ENCODE measurements at places on chromosomes 16 and 17.
A peak's percentile ranks its signal among the peaks of the same experiment; 100 is the strongest.

DNA sequence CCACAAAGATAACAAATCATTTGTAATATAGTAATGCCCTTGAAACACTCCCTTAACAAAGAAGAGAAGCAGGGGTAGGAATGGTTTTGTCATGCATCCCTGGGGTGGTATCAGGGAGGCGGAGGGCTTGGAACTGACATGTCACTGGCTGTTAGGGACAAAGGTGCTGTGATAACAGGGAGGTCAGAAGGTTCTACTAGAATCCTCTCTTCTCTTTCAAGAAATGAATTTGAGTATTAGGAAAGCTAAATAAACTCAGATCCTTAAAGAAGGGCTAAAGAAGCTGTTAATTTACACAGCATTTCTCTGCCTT is 65.4 kb upstream of the ADAMTS18 start:
- DNase-seq, result no peak

GRCh38 chr16:69827524-69827923 is 65.4 kb downstream of the WWP2 start:
- DNase-seq, result peak; percentile 51

DNA sequence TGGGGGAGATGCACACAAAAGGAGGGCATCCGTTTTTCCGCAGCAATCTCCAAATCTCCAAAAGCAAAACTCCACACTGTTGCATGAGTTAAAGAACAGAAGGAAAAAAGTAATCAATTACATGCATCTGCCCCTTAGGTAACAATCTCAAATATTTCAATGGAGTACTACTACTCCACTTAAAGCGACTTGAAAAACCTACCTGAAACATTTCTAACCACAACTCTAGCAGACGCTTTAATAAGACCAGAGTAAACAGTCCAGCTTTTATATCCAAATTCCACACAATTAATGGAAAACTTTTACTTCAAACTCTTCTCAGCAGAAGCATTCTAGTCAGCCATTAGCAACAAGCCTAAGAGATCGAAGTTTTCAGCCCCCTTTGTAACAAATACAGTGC is 29.9 kb downstream of the AP1G1 start:
- no peak for DNase-seq

- DNase-seq, result no peak
These were observed 10.6 kb downstream of the IRX3 start for GRCh38 chr16:54275956-54276355.

- no peak for DNase-seq
These were observed 68.6 kb downstream of the ZZEF1 start for GRCh38 chr17:4073983-4074830.

DNA sequence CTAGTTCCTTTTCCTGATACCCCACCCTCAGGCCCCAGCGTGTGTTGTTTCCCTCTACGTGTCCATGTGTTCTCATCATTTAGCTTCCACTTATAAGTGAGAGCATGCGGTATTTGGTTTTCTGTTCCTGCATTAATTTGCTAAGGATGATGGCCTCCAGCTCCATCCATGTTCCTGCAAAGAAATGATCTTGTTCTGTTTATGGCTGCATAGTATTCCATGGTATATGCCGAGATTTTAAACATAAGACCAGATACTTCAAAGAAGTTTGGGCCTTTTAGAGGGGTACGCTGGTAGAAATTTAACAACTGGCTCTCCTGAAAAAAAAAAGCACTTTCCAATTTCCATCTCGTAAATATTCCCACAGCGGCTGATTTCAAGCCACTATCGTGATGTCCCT is 59.8 kb downstream of the IRF8 start:
- no peak for DNase-seq

DNA sequence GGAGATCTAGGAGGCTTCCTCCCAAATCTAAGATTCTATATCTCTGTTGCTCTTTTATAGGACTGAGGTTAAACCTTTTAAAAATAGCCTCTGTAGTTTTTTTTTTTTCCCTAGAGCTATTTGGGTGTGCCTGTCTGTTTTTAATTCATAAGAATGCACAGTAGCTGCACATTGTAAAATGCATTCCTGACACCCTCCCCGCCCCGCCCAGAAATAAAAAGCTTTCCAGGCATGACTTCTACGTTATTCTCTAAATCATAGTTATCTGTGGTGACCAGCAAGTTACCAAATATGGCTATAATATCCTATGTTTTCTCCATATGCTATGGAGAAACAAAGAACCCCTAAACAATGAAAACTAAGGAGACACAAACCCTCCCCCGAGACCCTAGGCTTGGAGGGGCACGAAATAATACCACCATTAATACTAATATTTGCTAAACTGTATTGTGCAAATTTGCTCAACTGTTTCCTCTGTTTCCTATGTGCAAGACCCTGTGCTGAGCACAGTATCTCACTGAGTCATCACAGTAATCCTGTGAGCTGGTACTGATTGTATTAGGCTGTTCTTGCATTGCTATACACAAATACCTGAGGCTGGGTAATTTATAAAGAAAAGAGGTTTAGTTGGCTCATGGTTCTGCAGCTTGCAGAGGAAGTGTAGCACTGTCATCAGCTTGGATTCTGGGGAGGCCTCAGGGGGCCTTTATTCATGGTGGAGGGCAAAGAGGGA is 388.3 kb downstream of the CA10 start:
- no peak for DNase-seq

GRCh38 chr16:17724242-17724898 is 253.6 kb upstream of the XYLT1 start:
- DNase-seq, result no peak

DNA sequence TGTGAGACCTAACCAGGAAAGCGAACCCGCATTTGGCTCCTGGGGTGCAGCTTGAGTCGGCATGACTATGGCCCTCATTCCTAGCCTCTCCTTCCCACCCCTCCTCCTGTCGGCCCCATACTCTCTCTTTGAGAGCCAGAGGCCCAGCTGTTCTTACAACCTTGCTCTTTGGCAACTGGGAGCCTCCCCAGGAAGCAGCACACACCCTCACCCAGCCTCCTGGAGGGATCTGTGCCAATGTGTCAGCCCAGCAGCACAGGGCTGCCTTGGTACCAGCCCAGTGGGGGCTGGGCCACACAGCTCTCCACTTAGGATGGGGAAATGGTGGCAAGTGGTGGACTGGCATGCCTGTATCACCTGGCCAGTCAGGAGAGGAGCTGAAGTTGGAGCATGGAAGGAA is 70.3 kb upstream of the LGALS9 start:
- DNase-seq, result no peak

- no peak for DNase-seq
These were observed 17.3 kb downstream of the MPHOSPH6 start for GRCh38 chr16:82152641-82153112.

DNA sequence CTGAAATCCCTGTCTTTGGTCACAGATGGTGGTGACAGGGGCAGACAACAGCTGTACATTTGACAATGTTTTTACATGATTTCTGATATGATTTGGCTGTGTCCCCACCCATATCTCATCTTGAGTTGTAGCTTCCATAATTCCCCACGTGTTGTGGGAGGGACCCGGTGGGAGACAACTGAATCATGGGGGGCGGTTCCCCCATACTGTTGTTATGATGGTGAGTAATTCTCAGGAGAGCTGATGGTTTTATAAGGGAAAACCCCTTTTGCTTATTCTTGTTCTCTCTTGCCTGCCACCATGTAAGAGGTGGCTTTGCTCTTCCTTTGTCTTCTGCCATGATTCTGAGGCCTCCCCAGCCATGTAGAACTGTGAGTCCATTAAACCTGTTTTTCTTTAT is 353.9 kb downstream of the CPPED1 start:
- DNase-seq, result no peak

DNA sequence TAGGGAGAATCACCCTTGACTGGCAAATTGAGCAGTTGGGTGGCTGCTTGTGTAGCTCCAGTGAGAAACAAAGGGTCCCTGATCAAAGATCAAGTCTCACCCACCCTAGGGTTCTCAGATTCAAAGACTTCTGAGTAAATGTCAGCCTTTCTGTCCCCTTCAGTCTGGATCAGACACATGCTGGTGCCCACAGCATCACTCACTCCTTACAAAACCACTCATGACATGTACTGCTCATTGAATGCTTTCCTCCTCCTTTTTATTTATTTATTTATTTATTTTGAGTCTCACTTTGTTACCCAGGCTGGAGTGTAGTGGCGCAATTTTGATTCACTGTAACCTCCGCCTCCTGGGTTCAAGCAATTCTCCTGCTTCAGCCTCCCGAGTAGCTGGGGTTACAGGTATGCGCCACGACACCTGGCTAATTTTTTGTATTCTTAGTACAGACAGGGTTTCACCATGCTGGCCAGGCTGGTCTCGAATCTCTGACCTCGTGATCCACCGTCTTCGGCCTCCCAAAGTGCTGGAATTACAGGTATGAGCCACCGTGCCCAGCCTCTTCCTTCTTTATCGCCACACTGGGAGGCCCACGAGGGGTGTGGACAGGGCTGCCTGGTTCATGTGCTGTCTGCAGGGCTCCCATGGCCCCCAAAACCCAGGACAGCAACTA is 462.0 kb upstream of the MAF start:
- no peak for DNase-seq

DNA sequence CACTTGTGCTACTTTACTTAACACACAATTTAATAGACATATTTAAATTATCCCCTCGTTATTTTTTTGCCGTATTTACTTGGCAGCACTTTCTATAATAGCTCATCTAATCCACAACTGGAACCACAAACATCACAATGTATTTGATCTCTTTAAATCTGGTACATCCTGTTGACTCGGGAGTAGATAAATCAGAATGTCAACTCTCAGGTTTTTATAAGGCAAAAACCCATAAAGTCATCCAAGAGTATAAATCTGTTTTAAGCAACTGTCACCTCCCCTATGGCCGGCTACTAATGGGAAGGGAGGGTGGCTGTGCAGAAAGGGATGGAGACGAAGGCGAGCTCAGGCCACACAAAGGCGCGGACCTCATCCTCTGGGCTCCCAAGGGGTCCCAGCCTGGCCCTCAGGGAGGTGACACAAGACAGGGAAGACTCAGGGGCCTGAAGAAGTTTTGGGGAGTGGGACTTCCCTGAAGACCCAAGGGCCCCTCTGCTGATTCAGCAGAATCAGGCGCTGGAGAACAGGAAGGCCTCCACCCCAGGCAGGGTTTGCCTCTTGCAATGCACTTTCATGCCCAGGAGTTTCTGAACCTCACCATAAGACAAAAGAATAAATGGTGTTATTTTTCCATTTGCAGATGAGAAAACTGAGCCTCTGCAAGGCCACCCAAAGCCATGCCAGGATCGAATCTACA is 122.5 kb downstream of the ZNF423 start:
- DNase-seq, result no peak

DNA sequence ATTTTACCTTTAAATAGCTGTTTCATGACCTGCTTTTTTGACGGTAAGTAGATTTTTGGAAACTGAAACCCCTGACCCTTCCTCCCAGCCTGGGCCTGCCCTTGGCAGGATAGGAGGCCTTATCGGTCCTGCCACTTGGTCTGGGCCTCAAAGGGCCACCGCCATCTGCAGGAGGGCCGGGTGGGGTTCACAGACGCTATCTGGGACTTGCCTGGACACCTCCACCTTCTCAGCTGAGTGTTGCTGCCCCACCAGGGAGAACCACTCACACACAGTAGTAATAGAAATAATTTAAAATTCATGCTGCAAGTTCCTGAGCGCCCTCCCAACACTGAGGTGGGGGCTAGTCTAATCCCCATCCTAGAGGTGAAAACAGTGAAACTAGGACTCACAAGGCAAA is 4.6 kb upstream of the NPRL3 start:
- DNase-seq, result no peak

GRCh38 chr17:79944821-79945391 is 90.8 kb downstream of the TBC1D16 start:
- no peak for DNase-seq

GRCh38 chr17:78925234-78925633 is at the start of gene TIMP2:
TSS of gene TIMP2 (minus strand) at chr17:78925387. CDS start at chr17:78925088, 299 bp downstream.
- peak; percentile 91 for DNase-seq

GRCh38 chr17:15289285-15290183 is 24.4 kb upstream of the PMP22 start:
- no peak for DNase-seq

- no peak for DNase-seq
These were observed 55.4 kb downstream of the ADCY9 start for GRCh38 chr16:4060823-4061222.

- DNase-seq, result no peak
These were observed 21.0 kb downstream of the SDK2 start for GRCh38 chr17:73623247-73623646.

DNA sequence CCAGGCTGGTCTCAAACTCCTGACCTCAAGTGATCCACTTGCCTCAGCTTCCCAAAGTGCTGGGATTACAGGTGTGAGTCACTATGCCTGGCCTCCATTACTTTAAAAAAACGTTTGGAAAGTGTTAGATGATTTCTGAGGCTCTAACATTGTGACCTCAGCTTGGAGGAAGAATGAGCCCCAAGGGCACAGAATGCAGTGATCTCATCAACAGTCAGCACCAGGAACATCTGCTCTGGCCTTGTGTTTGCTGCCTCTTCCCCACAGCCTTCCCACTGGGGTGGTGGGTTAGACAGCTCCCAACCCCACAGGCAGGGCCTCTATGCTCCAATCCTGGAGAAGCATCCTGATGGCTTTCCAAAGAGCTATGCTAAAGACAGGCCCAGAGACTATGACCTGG is 37.7 kb upstream of the SREBF1 start:
- DNase-seq, result no peak

- no peak for DNase-seq
These were observed 6.3 kb downstream of the RABEP2 start for GRCh38 chr16:28918698-28919097.

GRCh38 chr17:29640981-29641642 is 18.4 kb upstream of the CORO6 start:
- DNase-seq, result peak; percentile 2

- DNase-seq, result no peak
These were observed 32.5 kb downstream of the WIPF2 start for GRCh38 chr17:40251576-40251975.

GRCh38 chr17:49573510-49574322 is 2.0 kb upstream of the NXPH3 start:
- no peak for DNase-seq

DNA sequence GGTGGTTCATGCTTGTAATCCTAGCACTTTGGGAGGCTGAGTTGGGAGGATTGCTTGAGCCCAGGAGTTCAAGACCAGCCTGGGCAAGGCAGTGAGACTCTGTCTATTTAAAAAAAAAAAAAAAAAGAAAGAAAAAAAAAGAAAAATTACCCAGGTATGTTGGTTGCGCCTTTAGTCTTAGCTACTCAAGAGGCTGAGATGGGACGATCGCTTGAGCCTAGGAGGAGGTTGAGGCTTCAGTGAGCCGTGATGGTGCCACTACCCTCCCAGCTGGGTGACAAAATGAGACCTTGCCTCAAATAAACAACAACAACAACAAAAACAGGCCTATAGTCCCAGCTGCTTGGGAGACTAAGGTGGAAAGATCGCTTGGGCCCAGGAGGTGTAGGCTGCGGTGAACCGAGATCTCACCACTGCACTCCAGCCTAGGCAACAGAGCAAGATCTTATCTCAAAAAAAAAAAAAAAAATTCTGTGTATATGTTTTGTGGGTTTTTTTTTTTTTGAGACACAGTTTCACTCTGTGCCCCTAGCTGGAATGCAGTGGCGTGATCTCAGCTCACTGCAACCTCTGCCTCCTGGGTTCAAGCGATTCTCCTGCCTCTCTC is 12.5 kb upstream of the ANKRD40CL start:
- peak; percentile 14 for DNase-seq

Measured in posterior cingulate gyrus (tissue), 11 donors.